ENCODE measurements at places on chromosomes 6 and 20.

GRCh38 chr20:25389401-25389857 is 1.2 kb downstream of the ABHD12 start:
- peak; percentile 60 for DNase-seq

- no peak for DNase-seq
These were observed 363.1 kb upstream of the PTCHD4 start for GRCh38 chr6:48474136-48474535.

GRCh38 chr20:48910347-48910781 is 11.1 kb upstream of the ARFGEF2 start:
- DNase-seq = peak; percentile 44

DNA sequence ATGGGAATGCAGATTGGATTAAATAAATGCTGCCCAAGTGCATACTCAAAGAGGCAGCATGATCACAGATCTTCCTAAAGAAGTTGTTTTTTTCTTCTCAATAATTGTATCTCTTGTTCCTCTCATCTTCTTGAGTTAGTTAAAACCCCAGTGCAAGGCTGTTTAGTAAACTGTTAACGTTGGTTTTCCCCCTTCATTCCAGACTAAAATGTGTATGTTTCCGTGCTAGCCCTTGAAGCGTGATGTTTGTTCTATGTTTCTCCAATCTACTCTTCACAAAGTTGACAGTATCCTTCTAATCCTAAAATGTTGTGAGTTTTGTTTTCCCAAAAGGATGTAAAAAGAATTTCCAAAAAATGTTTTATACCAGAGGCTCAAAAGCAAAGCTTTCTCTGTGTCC is 15.6 kb downstream of the CYP24A1 start:
- DNase-seq = no peak

GRCh38 chr6:15775741-15776140 is 112.9 kb upstream of the DTNBP1 start:
- no peak for DNase-seq

GRCh38 chr20:50930139-50930975 is 880 bp downstream of the ADNP start:
- peak; percentile 26 for DNase-seq

GRCh38 chr6:12066297-12066696 is 54.2 kb downstream of the HIVEP1 start:
- DNase-seq = peak; percentile 7

- DNase-seq = no peak
These were observed 112.6 kb upstream of the SLC24A3 start for GRCh38 chr20:19099596-19100545.

DNA sequence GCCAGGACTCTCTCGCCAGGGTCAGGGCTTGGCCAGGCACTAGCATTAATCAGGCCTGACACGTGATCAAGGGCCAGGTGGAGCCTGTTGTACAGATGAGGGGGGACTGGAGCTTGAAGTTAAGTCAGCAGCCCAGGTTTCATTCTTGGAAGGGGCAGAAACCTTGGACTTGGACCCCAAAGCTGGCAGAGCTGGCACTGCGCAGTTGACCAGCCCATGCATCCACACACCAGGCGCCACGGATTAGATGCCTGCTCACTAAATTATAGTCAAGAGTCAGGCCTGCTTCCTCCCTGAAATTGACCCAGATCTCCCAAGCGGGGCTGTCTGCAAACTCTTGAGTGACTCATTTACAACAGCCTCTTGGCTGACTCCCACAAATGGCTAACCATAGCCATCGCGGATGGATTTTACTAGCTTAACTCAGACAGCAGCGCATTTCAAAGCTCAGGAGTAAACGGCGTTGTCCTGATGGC is 4.1 kb upstream of the TAF4 start:
- DNase-seq = peak; percentile 73

- DNase-seq = no peak
These were observed 24.3 kb upstream of the KIAA0408 start for GRCh38 chr6:127483399-127484055.

DNA sequence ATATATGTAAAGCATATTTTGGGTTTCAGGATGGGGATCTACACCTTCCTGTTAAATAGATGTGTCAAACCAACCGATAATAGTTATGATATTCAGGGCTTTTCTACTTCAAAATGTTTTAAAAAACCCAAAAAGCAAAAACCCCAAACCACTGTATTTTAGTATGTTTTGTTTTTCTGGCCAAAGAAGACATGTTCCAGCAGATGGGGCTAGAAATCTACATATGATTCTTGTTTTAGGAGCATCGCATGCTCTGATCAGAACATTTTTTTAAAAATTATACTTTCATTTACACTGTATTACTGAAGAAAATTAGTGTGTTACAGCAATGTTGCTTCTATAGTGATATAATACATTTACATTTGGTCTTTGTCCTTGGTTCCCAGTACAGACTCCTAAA is 11.0 kb downstream of the RMND1 start:
- DNase-seq = no peak

GRCh38 chr6:12116264-12116800 is 104.2 kb downstream of the HIVEP1 start:
- DNase-seq = no peak

DNA sequence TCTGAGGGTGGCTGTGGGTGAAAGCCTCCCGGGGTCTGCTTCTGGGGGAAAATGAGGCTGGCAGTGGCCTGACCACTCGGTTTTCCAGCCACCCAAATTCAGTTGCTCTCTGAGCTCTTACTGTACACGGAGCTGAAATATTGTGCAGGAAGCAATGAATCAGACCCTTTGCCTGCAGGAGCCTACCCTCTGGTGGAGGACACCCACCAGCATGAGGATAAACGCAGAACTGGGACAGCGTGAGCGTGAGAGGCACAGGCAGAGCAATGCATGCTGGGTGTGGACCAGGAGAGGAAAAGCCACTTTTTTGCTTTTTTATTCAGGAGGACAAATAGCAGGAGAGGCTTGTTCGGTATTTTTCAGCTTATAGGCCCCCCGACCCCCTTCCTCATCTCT is 298.0 kb downstream of the QKI start:
- no peak for DNase-seq

- DNase-seq = no peak
These were observed 14.3 kb upstream of the POPDC3 start for GRCh38 chr6:105194106-105194505.

GRCh38 chr20:63767456-63767855 is 27.9 kb downstream of the SLC2A4RG start:
- no peak for DNase-seq

GRCh38 chr6:40138273-40138720 is 204.0 kb upstream of the MOCS1 start:
- no peak for DNase-seq

GRCh38 chr20:16621435-16622141 is 48.3 kb upstream of the KIF16B start:
- DNase-seq = no peak

GRCh38 chr6:19465760-19466159 is 371.4 kb upstream of the ID4 start:
- DNase-seq = no peak

- no peak for DNase-seq
These were observed 68.8 kb downstream of the KCNB1 start for GRCh38 chr20:49413677-49414076.

GRCh38 chr6:126632271-126632670 is 292.4 kb downstream of the CENPW start:
- DNase-seq = no peak

GRCh38 chr6:27940766-27941165 is 16.3 kb upstream of the OR2B6 start:
- DNase-seq = peak; percentile 11

DNA sequence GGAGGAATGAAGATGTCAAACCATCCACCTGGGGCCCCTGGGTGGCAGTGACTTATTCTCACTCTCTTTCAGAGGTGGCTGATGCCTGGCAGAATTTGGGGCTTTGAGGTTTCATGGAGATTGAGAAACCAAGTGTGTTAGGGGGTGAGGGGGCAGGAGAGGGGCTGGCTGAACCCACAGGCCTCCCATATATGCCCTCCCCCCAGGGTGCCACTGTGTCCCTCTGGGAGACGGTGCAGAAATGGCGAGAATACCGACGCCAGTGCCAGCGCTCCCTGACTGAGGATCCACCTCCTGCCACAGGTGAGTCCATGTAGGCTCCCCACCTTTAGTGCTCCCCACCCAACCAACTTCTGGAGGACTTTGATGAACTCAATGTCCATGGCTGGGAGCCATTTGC is 7.6 kb downstream of the GLP1R start:
- DNase-seq = no peak

- DNase-seq = peak; percentile 24
These were observed at the start of gene CRYBG1 for GRCh38 chr6:106360410-106360988. TSS of gene CRYBG1 (plus strand) at chr6:106360717. CDS start at chr6:106360909, 192 bp downstream.

DNA sequence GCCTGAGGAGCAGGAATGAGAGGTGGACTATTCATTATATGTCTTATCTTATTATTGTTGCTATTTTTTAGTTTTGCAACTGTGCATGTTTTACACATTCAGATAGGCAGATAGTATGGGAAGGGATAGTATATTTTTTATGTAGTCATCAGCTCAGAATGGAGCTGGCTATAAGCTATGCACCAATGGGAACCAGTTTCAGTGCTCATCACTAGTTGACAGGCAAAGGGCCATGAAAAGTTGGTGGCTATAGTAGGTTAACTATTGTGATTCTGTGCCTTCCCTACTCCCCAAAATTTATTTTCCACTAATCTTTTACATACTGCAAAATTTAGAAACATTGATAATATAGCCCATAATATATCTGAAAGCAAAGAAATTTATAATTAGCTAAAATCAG is 5.3 kb upstream of the UBD start:
- no peak for DNase-seq

DNA sequence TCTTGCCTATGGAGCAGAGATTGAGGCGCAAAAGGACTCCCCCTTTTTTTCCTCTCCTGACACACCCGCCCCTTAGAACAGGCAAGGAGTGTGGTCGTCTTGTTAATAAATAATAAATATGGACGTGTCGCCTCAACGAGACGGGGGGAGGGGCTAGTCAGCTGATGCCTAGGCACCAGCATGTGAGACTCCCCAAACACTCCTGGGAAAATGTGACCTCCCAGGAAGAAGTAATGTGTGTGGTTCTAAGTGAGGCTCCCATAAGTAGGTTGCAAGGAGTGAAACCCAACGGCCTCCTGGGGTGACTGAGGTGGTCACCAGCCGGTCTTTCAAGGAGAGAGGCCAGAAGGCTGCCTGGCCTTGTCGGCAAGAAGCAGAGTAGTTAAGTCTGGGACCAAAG is 1.1 kb upstream of the FAXC start:
- DNase-seq = no peak

GRCh38 chr6:169908403-169908933 is 157.0 kb downstream of the ERMARD start:
- DNase-seq = no peak

- peak; percentile 22 for DNase-seq
These were observed 169.3 kb downstream of the ARID1B start for GRCh38 chr6:156946370-156946936.

- no peak for DNase-seq
These were observed 8.4 kb downstream of the VARS2 start for GRCh38 chr6:30922447-30922852.

- DNase-seq = peak; percentile 9
These were observed 803 bp upstream of the ADGRG6 start for GRCh38 chr6:142300758-142301650.

DNA sequence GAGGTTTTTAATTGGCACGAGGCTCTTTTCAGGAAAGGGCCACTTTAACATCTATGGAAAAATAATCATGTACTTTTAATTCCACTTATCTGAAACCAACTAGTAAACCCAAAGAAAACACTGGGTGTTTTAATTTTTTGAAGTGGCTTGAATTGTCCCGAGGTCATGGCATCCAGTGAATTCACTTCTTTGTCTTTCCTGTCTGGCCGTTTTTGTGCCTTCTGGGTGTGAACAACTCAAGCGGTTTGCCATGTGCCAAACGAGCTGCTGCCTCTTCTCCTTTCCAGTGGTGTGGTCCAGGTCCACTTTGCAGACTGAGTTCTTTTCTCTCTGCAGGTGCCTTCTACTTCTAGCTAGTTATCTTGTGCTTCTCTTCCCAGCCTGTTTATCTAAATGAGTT is 117.5 kb downstream of the PLCB4 start:
- DNase-seq = peak; percentile 51

DNA sequence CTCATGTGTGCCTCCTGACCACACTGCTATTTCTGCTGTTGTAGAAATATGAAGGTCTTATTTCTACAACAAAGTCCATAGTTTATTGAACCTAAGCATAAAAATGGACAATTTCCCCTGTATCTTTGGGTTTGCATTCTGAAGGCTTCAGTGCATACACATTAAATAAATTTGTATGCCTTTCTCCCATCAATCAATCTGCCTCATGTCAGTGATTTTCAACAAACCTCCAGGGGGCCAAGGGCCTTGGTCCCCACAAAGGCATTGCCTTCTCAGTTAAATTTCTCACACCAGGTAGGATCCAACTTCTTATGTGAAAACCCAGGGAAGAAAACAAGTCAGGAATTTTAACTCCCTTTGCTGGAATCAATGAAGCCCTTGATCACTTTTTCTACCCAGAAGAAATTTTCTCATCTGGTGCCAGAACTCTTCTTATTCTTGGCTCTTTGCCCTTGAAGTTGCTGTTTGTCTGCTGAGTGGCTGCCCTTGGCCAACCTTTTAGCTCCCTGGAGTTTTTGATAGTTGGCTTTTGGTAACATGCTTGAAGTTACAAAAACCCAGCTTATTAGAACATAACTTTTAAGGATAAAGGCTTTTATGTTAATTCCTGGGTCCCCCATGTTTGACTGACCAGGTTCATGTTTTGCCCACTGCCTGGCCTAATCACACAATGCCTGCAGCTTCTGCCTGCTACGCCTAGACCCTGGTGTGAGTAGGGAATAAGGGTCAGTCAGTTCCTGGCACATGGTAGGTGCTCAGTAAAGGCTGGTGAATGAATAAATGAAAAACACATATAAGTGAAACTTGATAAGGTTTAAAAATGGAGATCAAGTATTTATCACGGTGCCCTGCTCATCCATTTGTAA is 37.0 kb downstream of the SHLD1 start:
- peak; percentile 65 for DNase-seq

DNA sequence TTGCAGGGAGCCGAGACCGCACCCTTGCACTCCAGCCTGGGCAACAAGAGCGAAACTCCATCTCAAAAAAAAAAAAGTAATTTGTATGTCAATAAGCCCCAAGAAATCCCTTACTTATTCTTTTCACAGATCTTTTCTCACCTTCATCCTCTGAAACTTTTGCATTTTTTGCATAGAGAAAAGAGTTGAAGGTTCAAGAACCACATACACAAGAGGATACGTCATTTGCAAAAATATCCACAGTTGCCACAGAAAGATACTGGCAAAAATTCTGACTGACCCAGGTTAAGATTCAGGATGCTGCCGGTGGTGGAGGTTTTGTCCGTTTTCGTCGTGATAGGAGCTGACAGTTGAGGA is 94.5 kb downstream of the ZMYND8 start:
- DNase-seq = no peak

DNA sequence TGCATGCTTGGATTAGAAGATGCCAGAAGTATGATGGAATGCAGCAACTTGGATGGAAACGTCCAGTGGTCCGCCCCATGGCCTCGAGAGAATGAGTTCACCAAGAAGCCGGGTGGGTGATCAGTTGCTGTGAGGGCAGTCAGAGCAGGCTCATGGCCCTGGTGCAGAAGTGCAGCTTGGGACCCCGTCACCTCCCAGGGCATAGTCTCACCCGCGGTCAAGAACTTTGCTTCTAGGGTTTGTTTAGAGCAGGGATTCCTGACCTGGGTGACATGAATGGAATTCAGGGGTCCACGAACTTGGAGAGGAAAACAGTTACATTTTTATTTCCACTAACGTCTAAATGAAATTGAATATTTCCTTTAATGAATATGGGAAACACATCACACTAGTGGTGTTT is 216.5 kb upstream of the SNX9 start:
- DNase-seq = no peak

Data from RPMI7951 (cell line).